ENCODE measurements at places on chromosomes 5 and 9.

- DNase-seq: no peak
These were observed 780.2 kb upstream of the WWC1 start for GRCh38 chr5:167511276-167511675.

GRCh38 chr5:81070571-81071255 is 110.5 kb downstream of the RASGRF2 start:
- no peak for DNase-seq

GRCh38 chr5:125045646-125046045 is 299.2 kb upstream of the ZNF608 start:
- DNase-seq: no peak

DNA sequence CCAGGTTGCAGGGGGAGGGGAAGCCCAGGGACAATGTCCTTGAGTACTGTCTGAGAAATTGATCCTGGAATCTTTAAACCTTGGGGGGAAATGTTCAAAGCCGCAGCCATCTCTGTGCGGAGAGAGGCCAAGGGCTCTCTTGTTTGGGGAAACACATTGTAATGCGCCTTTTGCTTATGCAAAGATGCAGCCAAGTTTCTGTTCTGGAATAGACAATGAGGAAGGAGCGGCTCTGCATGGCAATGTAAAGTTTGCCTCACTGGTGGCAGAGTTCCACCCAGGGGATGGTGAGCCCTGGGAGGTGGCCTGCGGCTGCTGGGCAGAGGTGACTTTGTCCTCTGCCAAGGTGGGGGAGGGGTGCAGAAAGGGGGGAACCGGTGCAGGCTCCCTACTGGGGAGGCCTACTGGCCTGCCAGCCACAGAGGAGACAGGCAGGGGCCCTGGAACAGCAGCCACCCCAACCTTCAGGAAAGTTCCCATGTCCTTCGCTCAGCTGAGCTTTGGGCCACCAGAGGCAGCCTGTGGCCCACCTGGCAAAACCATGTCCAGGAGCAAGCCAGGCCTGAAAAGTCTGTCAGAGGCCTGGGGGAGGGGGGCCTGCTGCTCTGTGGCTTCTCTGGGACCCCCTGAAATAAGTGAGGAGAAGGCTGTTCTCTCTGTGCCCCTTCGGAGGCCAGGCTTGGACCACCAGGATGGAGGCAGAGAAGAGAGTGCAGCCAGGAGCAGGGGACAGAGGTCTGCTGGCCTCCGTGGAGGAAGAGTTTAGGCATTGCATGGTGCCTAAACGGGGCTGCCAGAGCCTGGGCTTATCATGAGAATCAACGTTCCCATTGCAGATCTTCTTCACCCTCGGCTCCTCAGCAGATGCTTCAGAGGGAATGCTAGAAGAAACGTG is 127.8 kb downstream of the ZNF354C start:
- no peak for DNase-seq

DNA sequence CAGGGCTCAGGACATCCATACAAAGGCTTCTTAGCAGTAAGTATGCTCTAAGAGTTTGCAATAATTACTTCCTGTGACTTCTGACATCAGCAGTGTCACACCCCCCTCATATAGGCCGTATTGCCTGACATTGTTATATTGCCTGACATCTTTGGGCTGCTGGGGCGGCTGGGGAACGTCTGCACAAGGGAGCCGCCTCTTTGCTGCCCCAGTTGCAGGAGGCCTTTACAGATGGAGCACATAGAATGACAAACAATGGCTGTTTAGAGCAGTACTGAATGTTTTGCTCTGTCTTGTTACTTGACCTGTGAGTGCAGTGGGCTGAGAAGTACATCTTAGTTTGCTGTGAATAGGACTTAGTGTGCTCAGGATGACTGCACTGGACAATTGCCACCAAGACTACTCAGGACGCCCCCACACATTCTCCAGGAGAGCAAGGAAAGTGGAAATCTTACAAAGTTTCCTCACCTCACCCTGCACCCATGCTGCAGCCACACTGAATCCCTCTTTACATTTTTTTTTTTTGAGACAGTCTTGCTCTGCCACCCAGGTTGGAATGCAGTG is 65.4 kb upstream of the SPOCK1 start:
- no peak for DNase-seq

DNA sequence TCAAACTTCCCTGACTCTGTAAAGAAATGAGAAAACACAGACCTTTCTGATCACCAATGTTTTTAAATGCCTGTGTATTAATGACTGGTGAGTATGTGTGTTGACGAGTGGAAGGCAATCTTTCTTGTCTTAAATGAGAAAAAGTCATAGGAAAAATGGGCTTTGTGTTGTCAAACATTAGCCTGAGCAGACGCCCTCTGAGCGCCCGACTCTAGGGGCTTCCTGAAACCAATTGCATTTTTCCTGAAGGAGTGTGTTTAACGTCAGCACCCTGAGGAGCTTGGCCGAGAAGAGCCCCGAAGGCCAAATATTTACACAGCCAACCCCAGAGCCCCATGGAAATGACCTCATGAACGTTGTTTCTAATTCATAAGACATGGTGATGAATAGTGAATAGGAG is 154.3 kb downstream of the PHF2 start:
- no peak for DNase-seq

DNA sequence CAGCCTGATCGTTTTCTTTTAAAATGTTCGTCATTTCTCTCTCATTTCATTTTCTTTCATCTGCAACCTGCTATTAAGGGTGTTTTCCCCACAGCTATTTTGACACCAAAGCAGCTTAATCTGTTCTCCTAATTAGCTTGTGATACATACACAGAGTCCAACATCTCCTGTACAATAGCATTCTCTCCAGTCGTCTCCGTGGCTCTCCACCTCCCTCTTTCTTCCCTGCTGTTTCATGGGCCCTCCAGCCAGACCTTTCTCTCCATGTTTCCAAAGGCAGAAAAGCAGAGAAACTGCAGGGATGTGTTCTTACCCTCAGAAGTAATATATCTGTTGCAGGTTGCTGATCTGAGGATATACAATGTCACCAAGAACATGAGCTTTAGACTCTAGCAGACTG is 88.8 kb upstream of the SPOCK1 start:
- DNase-seq: no peak

- no peak for DNase-seq
These were observed 145.6 kb downstream of the LPAR1 start for GRCh38 chr9:110892689-110893088.

DNA sequence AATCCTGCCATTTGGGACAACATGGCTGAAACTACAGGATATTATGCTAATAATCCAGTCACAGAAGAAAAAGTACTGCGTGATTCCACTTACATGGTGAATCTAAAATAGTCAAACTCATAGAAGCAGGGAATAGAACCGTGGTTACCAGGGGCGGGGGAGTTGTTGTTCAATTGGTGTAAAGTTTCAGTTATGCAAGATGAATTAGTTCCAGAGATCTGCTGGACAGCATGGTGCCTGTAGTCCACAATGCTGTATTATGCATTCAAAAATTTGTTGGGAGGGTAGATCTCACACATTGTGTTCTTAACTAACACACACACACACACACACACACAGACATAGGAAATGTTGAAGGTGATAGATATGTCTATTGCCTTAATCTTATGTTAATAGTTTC is 480.5 kb downstream of the DMRT2 start:
- no peak for DNase-seq

DNA sequence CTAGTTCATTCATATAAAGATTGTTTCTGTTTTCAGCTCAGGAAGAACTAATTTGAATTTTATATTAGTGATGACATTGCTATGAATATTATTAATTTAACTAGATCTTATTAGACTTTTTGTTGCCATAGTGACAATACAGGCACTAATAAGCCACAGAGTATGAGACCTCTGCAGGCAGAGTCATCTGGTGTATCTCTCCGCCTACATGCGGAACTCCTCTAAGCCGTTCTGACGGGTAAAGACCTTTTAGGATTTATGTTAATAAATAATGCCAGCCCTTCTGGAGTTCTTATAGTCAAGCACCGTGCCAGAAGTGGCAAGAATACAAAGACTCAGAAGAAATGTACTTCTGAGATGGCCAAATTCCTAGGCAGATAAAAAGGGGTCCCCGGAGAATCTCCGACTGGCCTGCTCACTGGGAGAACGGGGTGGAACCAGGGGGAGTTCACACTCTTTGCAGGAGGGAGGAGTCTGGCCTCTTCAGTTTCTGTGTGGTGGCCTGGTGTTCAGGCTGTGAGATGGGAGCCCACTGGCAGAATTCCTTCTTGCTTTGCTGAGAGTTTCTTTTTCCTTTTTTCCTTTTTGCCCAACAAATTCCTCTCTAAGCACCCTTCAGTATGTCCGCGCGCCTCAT is 85.1 kb upstream of the IL12B start:
- DNase-seq: no peak
